ENCODE measurements at places on chromosomes 4 and X. TPM values are rescaled to one million over a fixed set of nuclear protein-coding genes. Genes with fewer than 3 reads are reported as not detected.

DNA sequence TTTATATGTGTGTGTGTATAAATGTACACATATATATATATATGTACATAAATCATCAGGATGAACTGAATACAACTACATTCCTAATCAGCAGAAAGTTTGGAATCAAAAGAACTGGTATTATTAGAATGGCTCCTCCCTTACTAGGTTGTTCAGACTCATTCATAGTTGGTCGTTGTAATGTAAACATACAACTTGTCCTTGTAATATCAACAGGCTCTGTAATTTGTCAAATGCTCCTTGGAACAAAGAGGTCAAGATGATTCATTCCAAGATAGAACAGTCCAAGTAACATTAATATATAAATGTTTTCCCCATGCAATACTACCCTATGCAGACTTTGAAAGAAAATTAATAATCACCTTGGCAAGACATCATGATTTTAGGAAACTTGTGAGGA is 351.4 kb upstream of the SMIM31 start:
- DNase-seq = no peak

GRCh38 chr4:80196259-80196921 is 913 bp upstream of the PRDM8 start:
- DNase-seq = no peak

Gene MXD4
- total RNA-seq = 74.9 TPM

DNA sequence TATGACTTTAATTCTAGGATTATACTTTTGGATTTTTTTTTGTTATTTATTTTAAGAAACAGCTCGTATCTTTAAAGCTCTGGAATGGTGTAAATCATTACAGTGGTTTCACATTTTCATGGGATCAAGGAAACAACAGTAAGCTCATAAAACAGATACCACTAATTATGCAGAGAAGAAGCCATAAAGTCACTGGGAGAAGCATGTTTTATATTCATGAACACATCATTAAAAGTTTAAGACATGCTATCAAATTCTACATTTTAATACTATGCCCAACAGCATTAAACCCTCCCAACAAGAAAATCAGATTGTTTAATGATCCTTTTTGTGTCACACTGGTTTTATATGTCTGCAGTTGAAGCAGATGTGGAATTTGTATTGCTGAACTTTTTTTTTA is 149.9 kb downstream of the FBXO8 start:
- DNase-seq = no peak

GRCh38 chr4:140367738-140368137 is 5.7 kb upstream of the SCOC start:
- DNase-seq = no peak

- DNase-seq = no peak
These were observed 54.5 kb downstream of the CPLX1 start for GRCh38 chr4:771464-771863.

Gene SLC49A3
- 0.31 TPM for total RNA-seq

Gene XK
- not detected for total RNA-seq

Gene CENPE
- total RNA-seq = 5.7 TPM

GRCh38 chr4:114383721-114384120 is 214.9 kb upstream of the UGT8 start:
- DNase-seq = no peak

DNA sequence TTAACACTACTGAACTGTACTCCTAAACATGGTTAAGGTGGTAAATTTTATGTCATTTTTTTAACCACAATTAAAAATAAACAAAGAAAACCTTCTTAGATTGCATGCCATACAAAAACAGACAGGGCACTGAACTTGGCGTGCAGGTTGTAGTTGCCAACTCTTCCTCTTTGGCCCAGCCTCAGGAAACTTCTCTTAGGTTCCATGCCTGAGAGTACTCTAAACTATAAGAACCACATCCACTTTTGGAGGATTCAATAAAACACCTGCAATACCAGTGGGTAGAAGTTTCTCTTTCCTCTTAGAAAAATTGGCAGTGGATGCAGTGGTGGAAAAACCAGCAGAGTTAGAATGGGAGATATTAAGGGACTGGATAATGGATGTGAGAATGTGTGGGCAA is 103.4 kb downstream of the LUZP4 start:
- DNase-seq = no peak

Gene SMR3B
- total RNA-seq = not detected

- DNase-seq = no peak
These were observed 913.9 kb downstream of the FSTL5 start for GRCh38 chr4:161249779-161250440.

DNA sequence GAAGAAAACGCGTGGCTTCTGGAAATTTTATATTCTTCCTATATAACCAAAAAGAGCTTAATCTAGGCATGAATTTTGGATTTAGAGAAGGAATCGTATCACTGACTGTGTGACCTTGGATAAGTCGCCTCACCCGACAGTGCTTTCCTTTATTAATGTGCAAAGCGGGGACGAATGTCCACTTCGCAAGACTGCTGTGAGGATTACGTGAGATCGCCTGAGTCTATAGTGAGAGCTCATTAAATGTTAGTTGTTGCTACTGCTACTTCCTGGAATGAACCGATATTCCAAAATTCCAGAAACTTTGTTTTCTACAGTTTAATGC is 448 bp upstream of the TBC1D8B start:
- DNase-seq = no peak

DNA sequence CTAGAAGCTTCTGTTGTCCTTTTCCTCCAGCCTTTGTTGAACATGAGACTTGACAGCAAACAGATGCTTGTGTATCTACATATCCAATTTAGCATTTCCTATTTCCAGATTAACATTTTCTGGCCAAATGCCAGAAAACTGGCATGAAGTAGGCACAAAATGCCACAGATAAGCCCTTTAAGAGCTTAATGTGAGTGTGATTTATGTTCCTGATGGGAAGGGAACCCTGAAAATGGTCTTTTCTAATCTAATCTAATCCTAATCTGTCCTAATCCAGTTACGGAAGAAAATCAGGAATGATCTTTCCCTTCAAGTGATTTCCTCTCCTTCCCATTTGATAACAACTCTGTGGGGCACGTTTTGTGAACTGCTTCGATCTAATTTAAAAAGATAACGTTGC is 133.0 kb upstream of the C1QTNF7 start:
- no peak for DNase-seq

Gene RTL9
- total RNA-seq = 0.05 TPM

DNA sequence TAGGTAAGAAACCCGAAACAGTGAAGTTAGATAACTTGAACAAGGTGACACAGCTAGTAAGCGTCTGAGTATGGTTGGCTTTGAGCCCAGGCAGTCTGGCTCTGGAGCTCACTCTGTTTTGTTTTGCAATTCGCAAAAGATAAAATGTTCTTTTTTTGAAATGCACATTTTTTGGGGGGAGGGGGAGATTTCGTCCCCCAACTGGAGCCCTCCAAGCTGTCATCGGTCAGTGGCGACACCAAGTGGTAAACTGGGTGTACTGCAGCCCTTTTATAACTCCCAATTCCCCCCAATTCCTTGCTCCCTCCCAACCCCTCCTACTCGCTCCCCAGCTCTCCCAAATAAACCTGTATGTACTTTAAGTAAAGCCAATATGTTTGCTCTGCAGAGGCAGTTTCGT is 2.8 kb upstream of the CLCN5 start:
- DNase-seq = no peak

Gene HCFC1
- total RNA-seq = 74.8 TPM

DNA sequence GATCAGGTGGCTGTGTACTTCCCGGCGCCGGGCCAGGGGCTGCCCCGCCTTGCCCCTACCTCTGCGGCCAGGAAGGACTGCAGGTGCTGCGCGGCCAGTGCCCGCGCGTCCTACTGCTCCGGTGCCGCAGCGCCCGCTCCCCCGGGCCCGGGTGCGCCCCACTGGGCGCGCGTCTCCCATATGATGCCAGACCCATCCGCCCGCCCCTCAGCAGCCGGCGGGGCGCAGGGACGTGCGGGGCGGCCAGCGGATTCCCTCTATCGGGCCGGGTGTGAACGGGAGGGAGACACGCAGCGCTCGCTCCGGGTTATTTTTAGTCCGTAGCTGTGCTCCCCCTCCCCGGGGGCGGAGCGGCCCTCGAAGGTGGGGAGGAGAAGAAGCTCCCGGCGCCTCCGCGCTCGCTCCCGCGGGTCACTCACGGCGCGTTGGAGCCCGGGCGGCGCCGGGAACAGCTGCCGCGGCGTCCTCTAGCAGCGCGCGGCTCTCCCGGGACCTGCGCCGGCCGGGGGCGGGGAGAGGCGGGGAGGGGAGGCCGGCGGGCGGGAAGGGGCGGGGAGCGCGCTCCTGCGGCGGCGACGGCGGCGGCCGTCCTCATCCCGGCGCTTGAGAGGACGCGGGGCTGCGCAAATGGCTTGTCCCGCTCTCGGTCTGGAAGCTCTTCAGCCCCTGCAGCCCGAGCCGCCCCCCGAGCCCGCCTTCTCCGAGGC is 103.6 kb downstream of the UCHL1 start:
- no peak for DNase-seq

DNA sequence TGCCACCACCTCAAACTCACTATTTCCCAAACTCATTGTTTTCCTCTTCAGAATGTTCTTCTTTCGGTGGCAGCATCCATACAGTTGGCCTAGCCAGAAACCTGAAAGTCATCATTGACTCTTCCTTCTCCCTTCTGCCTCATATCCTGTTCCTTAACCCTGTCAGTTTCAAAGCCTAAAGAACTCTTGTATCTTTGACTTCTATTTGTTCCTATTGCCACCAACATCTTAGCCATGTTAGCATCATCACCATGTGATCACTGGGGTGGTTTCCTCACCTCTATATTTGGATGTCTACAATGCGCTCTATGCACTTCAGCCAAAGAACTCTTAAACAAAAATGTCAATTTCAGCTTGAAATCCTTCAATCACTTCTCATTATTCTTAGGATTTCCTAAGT is 29.0 kb downstream of the DDX60L start:
- no peak for DNase-seq

GRCh38 chr4:9592010-9592409 is 147.8 kb downstream of the DEFB131A start:
- DNase-seq = no peak

DNA sequence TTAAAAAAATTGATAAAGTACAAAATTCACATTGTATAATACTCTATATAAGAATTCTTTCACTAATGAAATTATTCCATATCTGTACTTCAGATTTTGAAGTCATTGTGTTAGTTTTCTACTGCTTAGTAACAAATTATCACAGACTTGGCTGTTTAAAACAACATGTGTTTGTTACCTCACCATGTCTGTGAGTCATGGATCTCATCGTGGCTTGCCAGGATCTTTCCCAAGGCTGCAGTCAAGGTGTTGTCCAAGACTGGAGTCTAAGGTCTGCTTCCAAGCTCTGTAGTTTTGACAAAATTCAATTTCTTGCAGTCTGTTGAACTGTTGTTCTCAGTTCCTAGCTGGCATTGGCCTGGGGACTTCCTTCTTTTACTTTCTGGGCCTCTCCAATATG is 1286.9 kb downstream of the ADGRL3 start:
- no peak for DNase-seq

Gene GPM6B
- total RNA-seq = 10.7 TPM

GRCh38 chr4:161856711-161857326 is 307.0 kb downstream of the FSTL5 start:
- DNase-seq = no peak

GRCh38 chrX:141375011-141375760 is 132.9 kb upstream of the SPANXC start:
- no peak for DNase-seq

Gene CXCL3
- total RNA-seq = 2.1 TPM

DNA sequence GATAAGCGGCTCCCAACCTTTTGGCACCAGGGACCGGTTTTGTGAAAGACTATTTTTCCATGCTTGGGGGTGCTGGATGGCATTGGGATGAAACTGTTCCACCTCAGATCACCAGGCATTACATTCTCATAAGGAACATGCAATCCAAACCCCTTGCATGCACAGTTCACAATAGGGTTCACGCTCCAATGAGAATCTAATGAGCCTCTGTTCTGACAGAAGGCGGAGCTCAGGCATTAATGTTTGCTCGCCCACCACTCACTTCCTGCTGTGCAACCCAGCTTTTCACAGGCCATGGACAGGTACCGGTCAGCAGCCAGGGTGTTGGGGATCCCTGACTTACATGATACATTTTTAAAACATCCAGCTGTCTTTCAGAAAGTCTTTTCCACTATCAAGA is 187.3 kb downstream of the SLC39A8 start:
- no peak for DNase-seq

- DNase-seq = no peak
These were observed 87.9 kb upstream of the NPY2R start for GRCh38 chr4:155120536-155120935.

DNA sequence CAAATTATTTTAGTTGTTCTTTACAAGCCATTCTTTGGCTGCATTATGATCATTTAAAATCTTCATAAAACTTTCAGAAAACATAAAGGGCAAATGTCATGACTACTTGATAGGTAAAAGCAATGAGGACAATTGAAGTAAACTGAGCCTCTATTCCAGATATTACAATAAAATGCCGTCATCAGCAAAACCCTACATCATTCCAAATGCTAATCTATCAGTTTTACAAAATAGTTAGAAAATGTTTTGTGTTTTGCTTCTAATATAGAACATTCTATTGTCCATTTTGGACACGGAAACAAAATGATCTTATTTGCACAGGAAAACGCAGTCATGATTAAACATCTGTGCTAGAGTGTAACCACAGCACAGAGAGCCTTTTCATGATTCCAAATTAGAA is 1330.6 kb upstream of the ADGRL3 start:
- no peak for DNase-seq

Gene SLITRK2
- not detected for total RNA-seq

DNA sequence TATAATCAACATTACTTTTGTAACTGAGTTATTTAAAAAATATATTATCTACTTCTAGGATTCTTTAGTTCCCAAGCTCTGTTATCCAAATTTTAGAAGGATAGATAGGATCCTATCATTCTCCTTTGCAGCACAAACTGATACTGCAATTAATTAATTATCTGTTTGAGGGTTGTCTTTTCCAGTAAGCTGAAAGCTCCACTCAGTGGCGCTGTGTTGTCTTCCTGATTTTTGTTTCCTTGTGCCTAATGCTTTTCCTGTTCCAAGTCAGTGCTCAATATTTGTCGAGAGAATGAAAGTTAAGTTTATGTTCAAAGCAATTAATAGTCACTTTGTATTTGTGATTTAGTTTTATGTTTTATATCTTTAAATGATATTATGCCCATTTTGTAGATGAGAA is 107.4 kb upstream of the ANK2 start:
- DNase-seq = no peak

DNA sequence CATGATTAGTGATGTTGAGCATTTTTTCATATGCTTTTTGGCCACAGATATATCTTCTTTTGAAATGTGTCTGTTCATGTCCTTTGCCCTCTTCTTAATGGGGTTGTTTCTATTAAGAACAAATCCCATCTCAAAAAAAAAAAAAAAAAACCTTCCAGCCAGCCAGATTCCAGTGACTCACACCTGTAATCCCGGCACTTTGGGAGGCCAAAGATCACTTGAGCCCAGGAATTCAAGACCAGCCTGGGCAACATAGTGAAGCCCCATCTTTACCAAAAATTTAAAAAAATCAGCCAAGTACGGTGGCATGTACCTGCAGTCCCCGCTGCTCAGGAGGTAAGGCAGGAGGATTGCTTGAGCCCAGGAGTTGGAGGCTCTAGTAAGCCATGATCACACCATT is 5.1 kb downstream of the RAB33B start:
- no peak for DNase-seq

DNA sequence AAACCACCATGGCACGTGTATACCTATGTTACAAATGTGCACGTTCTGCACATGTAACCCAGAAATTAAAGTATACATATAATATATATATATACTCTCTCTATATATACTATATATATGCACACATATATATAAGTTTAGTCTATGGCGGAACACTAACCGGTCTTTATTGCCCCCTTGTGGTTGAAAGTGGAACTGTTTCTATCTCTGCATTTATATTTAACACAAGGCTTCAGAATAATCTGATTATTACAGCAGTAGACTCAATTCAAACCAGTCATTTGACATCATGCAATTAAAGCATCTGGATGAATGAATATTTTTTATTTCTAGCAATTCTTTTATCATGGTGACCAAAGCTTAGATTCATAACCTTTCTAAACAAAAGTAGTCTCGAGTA is 14.6 kb downstream of the RAB9B start:
- DNase-seq = no peak
